ENCODE measurements at places on chromosomes 11 and 22. TPM values are rescaled to one million over a fixed set of nuclear protein-coding genes. Genes with fewer than 3 reads are reported as not detected.

Gene BTG4
- total RNA-seq: 0.51 TPM

Gene MS4A12
- not detected for total RNA-seq

Gene HORMAD2
- not detected for total RNA-seq

Gene NPAS4
- not detected for total RNA-seq

Gene OR10D3
- not detected for total RNA-seq

Gene TMEM86A
- total RNA-seq: 0.53 TPM

Gene CSF2RB
- total RNA-seq: not detected

Gene OTUB1
- total RNA-seq: 51.1 TPM

Gene GAL3ST1
- total RNA-seq: 0.13 TPM

Gene CRY2
- 10.8 TPM for total RNA-seq

Gene OR8G1
- not detected for total RNA-seq

Gene MYOD1
- not detected for total RNA-seq

Gene SLC22A8
- not detected for total RNA-seq

Gene ENTHD1
- not detected for total RNA-seq

Gene COMT
- total RNA-seq: 272 TPM

Gene SLC22A9
- total RNA-seq: not detected

Gene BDNF
- total RNA-seq: 0.79 TPM

Gene EHF
- 322 TPM for total RNA-seq

Gene DGCR6
- total RNA-seq: 7.9 TPM

Gene TRPC6
- total RNA-seq: 0.79 TPM

Gene NAALADL1
- 16.6 TPM for total RNA-seq

Gene KDM4F
- total RNA-seq: not detected

Gene MS4A3
- not detected for total RNA-seq

Gene LARGE2
- 2.9 TPM for total RNA-seq

Gene SYT12
- total RNA-seq: 2.0 TPM

Gene PDGFD
- total RNA-seq: under 0.01 TPM

Gene CCDC116
- total RNA-seq: not detected

Gene IFTAP
- 17.2 TPM for total RNA-seq

Gene ZBTB16
- 3.1 TPM for total RNA-seq

Gene DAGLA
- total RNA-seq: 0.13 TPM

Gene DCUN1D5
- total RNA-seq: 107 TPM

Gene MAPK8IP2
- 0.53 TPM for total RNA-seq

Gene CASP5
- total RNA-seq: not detected

Gene TTLL1
- total RNA-seq: 6.3 TPM

Gene OR52E6
- not detected for total RNA-seq

Gene MRPL16
- total RNA-seq: 23.3 TPM

Gene DUSP8
- total RNA-seq: 0.26 TPM

Gene KRTAP5-3
- total RNA-seq: not detected

Gene SMIM38
- 0.38 TPM for total RNA-seq

Gene GDPD4
- not detected for total RNA-seq

Gene SLC5A1
- total RNA-seq: 0.26 TPM

Gene LRRC56
- total RNA-seq: 0.38 TPM

Gene ADM2
- 3.7 TPM for total RNA-seq

Gene GTSE1
- 0.13 TPM for total RNA-seq

Gene KIRREL3
- not detected for total RNA-seq

Gene TMPRSS4
- 42.4 TPM for total RNA-seq

Gene VSIG10L2
- 0.38 TPM for total RNA-seq

Gene SLC43A3
- total RNA-seq: 3.2 TPM

Gene FADS3
- total RNA-seq: 66.2 TPM

Gene AIFM3
- 2.8 TPM for total RNA-seq

Gene GAL3ST3
- total RNA-seq: not detected

Gene TMEM191C
- 1.3 TPM for total RNA-seq

Gene PRG3
- total RNA-seq: not detected

Gene ARVCF
- total RNA-seq: 19.2 TPM

Gene P2RY2
- total RNA-seq: 9.0 TPM

Gene MS4A6E
- not detected for total RNA-seq

Gene ALKBH8
- 12.4 TPM for total RNA-seq

Gene OR52A1
- not detected for total RNA-seq

Gene ZC3H12C
- total RNA-seq: 3.3 TPM

All from bronchial epithelial cell (primary cell).